ENCODE measurements at places on chromosomes 12 and 14. TPM values are rescaled to one million over a fixed set of nuclear protein-coding genes. Genes with fewer than 3 reads are reported as not detected.

DNA sequence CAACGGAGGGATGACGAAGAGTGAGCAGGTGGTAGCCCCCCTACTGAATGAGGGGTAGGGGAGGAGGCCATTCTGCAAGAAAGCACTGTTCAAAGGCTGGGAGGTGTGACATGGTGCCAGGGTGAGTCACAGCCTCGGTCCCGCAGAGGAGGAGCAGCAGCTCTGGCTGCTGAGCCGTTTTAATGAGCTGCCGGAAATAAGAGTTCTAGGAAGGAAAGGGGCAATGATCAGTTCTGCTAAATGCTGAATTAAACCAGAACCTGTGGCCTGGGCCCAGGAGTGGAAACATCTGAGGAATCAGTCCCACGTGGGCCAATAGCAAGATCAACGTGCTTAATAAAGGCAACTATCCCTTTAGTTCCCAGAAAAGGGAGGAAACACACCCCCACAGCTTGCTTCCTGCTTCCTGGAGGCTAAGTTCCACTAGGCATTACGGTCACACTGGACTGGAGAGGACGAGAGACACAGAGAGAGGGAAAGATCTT lies 3.6 kb downstream of the ABCD4 start:
- DNase-seq, result peak; percentile 9

DNA sequence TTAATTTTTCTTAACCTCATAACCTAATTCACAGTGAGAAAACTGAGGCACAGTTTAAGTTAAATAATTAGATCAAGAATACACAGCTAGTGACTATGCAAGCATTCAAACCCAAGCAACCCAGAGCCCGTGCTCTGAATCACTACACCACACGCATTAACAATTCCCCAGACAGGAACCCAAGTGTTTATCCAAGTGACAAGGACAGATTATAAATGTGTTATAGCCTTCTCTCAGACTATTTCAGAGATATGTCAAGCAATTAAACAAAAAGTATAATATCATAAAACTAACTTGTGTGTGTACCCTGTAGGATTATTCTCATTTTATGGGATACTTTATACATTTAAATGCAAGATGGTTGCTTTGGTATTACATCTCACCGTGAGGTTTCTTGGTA lies 43.8 kb downstream of the MED13L start:
- DNase-seq, result no peak

DNA sequence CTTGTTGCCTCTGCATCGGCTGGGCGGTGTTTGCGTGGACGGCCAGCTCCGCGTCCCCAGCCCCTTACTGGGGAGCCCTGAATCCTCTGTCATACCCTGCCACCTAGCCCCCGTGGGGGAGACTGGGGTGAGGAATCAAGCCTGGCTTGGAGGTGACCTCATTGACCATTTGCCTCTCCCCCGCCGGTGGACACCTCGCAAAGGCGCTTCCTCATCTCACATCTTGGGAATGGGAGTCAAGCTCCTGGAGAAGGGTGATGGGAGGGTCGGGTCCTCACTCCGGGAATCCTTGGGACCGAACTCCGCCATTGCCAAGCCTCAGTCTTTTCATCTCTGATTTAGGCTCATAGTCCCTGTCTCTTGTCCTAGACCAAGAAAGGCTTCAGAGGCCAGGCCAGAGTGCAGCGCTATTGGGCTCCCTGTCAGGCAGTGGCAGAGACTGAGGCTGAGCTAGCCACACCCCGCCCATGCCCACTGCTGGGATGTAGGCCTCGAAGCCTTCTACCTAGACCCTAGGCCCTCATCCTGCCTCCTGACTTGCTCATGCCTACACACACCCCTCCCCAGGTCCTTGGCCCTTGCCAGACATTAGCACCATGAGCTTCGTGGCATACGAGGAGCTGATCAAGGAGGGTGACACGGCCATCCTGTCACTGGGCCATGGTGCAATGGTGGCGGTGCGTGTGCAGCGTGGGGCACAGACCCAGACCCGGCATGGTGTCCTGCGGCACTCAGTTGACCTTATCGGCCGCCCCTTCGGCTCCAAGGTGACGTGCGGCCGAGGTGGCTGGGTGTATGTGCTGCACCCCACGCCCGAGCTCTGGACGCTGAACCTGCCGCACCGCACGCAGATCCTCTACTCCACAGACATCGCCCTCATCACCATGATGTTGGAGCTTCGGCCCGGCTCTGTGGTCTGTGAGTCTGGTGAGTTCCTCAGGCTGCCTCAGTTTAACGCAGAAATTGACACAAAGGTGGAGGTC lies 678 bp downstream of the TRMT61A start:
- no peak for DNase-seq

DNA sequence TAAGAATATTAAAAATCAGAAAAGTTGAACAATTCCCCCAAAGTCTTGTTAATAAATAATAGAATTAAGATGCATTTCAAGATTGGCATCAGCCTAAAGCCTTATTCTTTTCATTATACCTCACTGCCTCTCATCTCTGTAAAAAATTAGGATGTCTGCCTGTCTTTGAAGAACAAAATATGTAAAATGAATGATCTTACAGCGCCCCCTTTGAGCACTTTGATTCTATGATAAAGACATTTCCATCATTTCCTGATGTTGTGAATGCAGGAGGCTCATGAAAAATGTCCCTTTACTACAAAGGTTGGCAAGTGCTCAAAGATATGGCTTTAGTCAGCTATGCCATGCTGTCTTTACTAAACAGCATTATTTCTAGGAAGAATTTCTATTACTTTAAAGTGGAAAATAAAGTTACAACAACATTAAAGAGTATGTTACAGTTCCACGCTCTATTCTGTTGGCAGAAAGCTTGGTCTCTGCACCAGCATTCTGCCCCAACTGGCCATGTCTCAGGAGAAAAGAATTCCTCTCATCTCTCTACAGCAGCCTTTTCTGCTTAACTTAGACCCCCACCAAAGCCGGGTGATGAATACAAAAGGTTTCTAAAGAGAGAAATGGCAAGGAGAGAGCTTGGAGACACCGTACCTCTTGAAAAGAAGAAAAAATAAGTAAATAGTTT lies 95.1 kb downstream of the LLPH start:
- peak; percentile 38 for DNase-seq

The KANSL2 gene
- not detected for polyA plus RNA-seq

- DNase-seq, result no peak
These were observed 371.1 kb downstream of the DPF3 start for GRCh38 chr14:72522847-72523246.

The PTHLH gene
- polyA plus RNA-seq, result 1.6 TPM

GRCh38 chr12:108761226-108761625 lies 29.9 kb upstream of the CORO1C start:
- DNase-seq, result no peak

DNA sequence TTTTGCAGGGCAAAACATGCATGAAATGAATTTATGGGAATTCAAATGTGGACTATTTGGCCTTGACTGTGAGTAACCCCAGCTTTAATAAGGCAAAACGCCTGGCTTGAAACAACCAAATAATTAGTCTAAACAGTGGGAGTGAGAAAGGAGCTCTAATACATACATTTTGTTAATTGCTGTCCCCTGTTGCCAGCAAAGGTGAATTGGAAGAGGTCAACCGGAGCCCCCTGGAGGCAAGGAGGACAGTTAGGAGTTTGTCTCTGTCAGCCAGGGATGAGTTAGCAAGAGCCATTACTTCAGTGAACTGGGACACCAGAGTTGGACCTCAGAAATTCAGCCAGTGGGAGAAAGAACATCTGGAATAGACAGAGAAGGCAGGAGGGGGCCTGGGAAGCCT lies 17.4 kb downstream of the KRT76 start:
- no peak for DNase-seq

GRCh38 chr12:92064422-92064821 lies 81.2 kb downstream of the BTG1 start:
- no peak for DNase-seq

The RTL1 gene
- polyA plus RNA-seq, result 48.2 TPM

- no peak for DNase-seq
These were observed 462.2 kb upstream of the TMPO start for GRCh38 chr12:98053202-98053601.

The IGFBP6 gene
- 52.4 TPM for polyA plus RNA-seq

GRCh38 chr12:2110127-2110526 lies 57.3 kb downstream of the CACNA1C start:
- DNase-seq, result no peak

The ACOT4 gene
- 0.45 TPM for polyA plus RNA-seq

All from muscle of arm (tissue), 14 donors.